Cardiac muscle cell (in vitro differentiated cells and primary cell): ENCODE measurements at places on chromosomes 12 and 14. TPM values are rescaled to one million over a fixed set of nuclear protein-coding genes. Genes with fewer than 3 reads are reported as not detected.

DNA sequence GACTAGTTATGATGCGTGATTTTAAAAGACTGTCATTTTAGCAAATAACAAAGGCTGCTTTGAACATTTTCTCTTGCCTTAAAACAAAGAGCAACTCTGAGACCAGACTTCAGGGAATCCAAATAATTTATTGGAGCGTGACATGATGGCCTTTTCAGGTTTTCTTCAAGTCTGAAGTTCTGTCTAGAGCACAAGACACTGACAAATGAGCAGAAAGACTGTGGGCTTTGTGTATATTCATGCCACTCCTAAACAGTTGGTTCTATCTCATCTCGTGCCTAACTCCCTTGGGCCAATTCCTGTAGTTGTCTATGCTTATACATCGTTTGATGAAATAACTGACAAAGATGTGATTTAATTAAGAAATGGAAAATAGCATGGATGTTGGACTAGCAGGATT, 47.5 kb downstream of the IFT81 start:
- peak overlapping the region; percentile 63 for H3K27ac ChIP-seq
- no peak for DNase-seq
- no peak overlapping the region for H3K4me3 ChIP-seq
- peaks cover 5% of the 10 kb centered on the region for H3K36me3 ChIP-seq
- H3K4me1 ChIP-seq = peaks cover 19% of the 10 kb centered on the region

DNA sequence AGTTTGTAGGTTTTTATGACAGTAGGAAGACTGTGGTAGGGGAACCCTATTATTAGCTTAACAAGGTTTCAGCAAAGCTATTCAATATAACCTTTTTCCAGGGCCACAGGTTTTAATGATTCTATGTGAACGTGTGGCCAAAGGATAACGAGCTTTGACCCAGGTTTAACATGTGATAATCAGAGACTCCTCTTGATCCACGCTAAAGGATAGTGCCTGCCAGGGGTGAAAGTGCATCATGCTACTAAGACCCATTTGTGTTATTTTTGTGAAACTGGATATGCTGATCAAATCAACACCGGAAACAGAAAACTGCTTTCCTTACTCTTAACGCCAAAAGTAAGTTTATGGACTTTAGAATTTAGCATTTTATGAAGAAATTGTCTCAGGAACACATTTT, 909 bp upstream of the TAOK3 start:
- no peaks in the 10 kb centered on the region for H3K27me3 ChIP-seq
- H3K36me3 ChIP-seq = no peaks in the 10 kb centered on the region
- no peak for DNase-seq
- H3K4me1 ChIP-seq = peaks cover 15% of the 10 kb centered on the region
- peak overlapping the region; percentile 65 for H3K4me3 ChIP-seq

GRCh38 chr12:65715961-65716360, 108.3 kb upstream of the HMGA2 start:
- H3K27ac ChIP-seq = no peak overlapping the region
- peak; percentile 21 for DNase-seq
- H3K4me3 ChIP-seq = no peak overlapping the region
- H3K36me3 ChIP-seq = no peaks in the 10 kb centered on the region

Gene SETD3
- 59.4 and 67.5 TPM in 2 replicates for total RNA-seq

Gene PPFIBP1
- total RNA-seq = 15.6 and 30.9 TPM in 2 replicates

Gene PAPLN
- total RNA-seq = 1.2 and 4.2 TPM in 2 replicates
